ENCODE measurements at places on chromosomes 7 and 10.

GRCh38 chr7:80243425-80243824 is 108.8 kb downstream of the GNAI1 start:
- DNase-seq: no peak

DNA sequence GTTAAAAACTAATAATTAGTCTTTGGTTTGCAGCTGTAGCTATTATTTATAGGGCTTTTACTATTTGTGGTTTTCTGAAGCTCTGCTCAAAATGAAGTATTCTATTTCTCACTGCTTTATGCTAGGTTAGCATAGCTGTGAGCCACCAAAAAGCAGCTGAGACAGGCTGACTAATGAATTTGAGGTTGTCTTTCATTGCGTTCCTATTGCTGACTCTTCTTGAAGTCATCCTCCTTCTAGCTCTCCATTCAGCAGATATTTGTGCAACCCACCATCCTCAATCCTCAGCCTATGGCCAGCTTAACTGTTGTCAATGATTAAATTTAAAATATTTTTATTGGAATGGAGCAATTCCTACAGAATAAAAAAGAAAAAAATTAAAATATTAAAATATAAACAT is 2.1 kb upstream of the RALA start:
- DNase-seq: peak; percentile 48

DNA sequence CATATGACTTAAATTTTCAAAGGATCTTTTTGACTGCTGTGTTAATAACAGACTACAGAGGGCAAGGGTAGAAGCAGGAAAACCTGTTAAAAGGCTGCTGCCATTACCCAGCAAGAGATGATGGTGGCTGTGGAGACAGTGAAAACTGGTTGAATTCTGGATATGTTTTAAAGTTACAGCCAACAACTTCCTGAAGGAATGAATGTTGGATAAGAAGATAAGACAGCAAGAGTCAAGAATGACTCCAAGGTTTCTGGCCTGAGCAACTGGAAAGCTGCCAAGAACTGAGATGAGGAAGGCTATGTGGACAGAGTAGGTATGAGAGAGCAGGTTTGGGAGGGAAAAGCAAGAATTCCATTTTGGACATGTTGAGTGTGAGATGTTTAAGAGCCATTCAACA is 19.1 kb downstream of the CNOT4 start:
- no peak for DNase-seq

GRCh38 chr7:101678658-101679057 is 49.6 kb upstream of the MYL10 start:
- DNase-seq: peak; percentile 25

- DNase-seq: peak; percentile 18
Observed at GRCh38 chr10:3741688-3742461, 43.1 kb downstream of the KLF6 start.

GRCh38 chr7:10720042-10720441 is 253.6 kb upstream of the PHF14 start:
- DNase-seq: no peak

GRCh38 chr10:103480521-103480920 is 1.5 kb upstream of the CALHM3 start:
- DNase-seq: peak; percentile 13

- DNase-seq: no peak
Observed at GRCh38 chr10:43223056-43223455, 43.8 kb downstream of the RASGEF1A start.

- no peak for DNase-seq
Observed at GRCh38 chr10:50275650-50276235, 24.4 kb upstream of the ASAH2 start.

DNA sequence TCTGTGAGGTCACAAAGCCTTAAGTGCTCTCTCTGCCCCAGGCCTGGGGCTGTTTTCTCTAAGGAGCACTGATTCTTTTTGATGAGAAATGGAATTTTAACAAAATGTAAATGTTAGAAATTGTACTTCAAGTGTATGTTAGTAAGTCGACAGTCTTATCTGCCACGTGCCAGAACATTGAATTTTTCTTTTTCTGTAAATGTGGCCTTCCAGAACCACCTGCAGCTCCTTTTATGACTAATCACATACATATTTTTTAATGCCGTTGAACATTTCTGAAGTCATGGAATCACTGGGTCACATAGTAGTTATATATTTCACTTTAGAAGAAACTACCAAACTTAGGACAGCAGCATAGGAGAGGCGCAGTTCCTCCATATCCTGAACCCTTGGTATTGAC is 38.0 kb downstream of the UBE3C start:
- DNase-seq: no peak

DNA sequence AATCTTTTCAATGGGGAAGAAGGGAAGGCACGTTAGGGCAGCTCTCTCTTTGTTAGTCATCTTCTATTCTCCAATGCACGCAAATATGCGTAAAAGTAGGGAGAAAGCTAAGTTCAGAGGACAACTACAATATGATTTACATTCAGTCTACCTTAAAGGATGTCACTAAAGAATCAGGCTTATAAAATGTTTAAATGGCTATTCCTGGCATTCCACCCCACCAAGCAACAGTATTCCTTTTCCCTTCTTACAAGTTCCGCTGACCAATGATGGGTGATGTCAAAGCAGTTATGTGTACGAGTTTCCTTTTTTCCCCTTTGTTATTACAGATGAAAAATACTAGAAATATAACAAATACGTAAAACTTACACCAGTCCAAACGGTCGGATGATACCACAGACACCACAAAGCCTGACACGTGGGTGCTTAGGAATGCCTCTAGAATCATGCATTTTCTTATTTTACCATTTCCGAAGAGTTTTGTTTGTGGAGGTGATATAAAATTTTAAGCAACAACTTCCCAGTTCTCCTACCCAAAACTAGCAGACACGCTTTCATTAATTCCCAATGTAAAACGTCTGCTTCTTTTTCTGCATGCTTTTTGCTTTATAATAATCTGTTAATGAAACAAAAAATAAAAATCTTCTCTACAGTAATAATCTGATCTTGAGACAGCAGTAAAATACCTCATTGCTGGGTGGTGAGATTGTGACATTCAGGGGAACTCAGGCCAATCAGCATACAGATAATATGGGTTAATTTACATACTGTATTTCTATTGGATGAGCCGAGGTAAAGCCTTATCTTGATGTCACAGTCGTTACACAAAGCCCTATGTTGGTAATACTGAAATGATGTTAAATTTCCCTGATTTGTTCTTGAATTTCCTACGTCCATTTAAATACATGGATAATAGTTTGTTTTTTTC is 708 bp upstream of the GPR85 start:
- DNase-seq: peak; percentile 88

- DNase-seq: no peak
Observed at GRCh38 chr10:209357-209756, 74.1 kb downstream of the ZMYND11 start.

- DNase-seq: no peak
Observed at GRCh38 chr10:9038146-9038714, 983.7 kb downstream of the GATA3 start.

- no peak for DNase-seq
Observed at GRCh38 chr7:28509251-28510025, 97.1 kb downstream of the CREB5 start.

DNA sequence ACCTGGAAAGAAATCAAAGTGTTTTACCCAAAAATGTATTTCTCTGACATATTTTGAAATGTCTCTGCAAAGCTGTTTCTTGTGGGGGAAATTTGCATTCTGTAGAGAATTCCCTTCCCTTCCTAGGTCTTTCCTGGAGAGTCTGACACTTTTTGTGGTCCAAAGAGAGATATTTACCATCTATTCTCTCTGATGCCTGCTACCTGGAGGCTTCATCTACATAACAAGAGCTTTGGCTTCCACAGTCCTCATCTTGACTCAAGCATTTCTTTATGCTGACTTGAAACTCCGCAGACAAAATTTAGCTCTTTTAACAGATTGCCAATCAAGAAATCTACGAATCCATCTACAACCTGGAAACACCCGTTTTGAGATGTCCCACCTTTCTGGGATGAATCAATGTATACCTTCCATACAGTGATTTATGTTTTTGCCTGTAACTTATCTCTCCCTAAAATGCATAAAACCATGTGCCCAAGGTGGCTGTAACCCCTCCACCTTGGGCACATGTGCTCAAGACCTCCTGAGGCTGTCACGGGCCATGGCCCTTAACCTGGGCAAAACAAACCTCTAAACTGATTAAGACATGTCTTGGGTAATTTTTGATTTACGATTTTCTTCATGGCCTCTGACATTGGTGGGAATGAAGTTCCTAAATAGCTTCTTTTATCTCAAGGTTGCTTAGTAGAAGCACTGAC is 334.7 kb downstream of the GALNT17 start:
- no peak for DNase-seq

DNA sequence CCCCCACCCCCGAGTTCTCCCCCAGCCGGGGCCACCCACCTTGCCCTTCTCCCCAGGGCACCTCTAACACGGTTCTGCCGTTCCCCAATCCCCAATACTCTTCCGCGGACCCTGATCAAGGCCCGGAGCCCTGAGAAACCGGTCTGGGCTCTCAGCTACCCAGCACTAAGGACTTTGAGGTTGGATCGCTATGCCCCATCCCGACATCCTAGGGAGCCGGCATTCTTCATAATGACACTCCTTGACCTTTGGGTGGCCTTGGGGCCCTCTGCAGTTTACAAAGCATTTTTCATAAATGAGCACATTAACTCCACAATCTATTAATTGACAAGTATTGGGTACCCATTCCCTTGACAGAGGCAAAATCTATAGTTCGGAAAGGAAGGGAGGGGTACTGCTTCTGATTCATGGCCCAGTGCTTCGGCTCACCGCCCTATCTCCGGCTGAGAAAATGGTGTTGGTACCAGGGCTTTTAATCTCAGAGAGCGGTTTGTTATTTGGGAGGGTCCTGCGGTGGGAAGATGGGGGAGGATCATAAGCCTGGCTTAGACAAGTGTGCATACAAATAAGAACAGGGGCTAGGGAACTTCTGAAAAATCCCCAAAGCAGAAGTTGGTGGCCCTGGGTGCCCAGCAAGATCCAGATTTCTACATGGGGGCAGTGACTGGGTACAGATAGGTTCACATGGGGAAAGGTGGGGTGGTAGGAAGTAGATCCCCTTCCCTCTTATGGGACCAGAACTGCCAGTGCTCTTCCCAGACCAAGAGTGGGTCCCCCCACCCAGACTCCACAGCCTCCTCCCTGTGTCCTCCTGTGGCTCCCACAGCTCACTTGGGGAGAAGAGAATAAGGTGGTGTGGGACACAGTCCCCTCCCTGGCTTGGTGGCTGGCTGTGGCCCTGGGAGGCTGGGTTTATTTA is 3.2 kb downstream of the IMPDH1 start:
- no peak for DNase-seq

DNA sequence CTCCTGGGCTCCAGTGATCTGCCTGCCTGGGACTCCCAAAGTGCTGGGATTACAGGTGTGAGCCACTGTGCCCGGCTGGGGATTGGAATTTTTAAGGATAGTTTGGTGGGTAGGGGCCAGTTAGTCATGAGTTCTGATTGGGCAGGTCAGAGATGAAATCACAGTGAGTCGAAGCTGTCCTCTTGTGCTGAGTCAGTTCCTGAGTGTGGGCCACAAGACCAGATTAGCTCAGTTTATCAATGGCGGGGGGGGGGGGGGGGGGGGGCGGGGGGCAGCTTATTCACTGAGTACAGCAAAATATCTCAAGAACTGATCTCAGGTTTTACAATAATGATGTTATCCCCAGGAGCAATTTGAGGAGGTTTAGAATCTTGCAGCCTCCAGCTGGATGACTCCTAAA is 11.6 kb upstream of the ERCC6 start:
- no peak for DNase-seq

DNA sequence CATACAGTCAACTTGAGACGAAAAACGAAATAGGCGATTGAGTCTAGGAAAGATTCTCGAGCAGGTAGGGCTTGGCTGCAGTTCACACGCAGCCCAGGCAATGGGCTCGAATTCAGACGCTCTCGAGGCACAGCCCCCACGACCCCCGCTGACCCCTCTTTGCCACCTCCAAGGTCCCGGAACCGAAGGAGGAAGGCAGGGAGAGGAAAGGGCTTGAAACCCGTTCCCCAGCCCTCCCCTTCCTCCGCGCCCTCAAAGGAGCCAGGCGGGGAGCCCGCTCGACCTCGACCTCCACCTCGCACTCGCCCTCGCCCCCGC is 441 bp downstream of the CCDC186 start:
- DNase-seq: no peak

GRCh38 chr10:59872892-59873463 is 33.4 kb downstream of the CCDC6 start:
- DNase-seq: peak; percentile 76

DNA sequence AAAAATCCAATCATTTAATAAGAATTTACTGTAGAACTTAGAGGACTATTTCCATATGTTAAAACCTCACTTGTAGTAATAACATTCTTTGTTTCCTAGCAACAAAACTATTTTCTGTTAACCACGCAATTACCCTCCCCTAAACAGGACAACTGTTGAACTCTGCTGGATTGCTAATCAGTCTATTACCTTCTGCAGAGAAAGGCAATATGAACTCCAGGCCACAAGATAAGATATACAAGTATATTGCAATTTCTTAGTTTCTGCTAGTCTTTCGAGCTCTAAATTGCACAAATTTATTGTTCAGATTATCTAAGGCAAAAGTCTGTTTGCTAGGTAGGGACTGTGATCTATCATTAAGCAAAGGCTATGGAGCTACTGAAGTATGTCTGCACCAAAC is 920.1 kb upstream of the LRRN3 start:
- no peak for DNase-seq

DNA sequence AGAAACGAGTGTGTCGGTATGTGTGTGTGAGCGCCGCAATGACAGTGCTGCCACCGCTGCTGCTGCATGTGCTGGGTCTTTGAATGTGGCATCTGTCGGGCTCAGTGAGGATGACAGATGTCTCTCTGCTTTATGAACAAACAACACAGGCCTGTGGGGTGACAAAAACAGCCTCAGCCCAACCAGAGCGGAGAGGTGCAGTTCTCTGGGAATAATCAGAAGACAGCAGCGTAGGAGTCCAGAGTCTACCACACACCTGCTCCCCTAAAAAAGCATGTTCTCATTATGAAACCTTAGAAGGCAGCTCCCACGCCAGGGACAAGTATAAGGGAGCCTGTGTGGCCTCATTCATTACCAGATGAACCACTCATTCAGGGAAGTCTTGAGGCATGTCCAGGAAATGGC is 278.3 kb downstream of the KCNMA1 start:
- DNase-seq: no peak

GRCh38 chr7:70585071-70585470 is 546.9 kb upstream of the GALNT17 start:
- DNase-seq: no peak

DNA sequence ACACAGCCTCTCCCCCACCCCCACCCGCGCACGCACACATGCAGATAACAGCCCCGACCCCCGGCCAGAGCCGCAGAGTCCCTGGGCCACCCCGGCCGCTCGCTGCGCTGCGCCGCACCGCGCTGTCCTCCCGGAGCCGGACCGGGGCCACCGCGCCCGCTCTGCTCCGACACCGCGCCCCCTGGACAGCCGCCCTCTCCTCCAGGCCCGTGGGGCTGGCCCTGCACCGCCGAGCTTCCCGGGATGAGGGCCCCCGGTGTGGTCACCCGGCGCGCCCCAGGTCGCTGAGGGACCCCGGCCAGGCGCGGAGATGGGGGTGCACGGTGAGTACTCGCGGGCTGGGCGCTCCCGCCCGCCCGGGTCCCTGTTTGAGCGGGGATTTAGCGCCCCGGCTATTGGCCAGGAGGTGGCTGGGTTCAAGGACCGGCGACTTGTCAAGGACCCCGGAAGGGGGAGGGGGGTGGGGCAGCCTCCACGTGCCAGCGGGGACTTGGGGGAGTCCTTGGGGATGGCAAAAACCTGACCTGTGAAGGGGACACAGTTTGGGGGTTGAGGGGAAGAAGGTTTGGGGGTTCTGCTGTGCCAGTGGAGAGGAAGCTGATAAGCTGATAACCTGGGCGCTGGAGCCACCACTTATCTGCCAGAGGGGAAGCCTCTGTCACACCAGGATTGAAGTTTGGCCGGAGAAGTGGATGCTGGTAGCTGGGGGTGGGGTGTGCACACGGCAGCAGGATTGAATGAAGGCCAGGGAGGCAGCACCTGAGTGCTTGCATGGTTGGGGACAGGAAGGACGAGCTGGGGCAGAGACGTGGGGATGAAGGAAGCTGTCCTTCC is 620 bp downstream of the EPO start:
- no peak for DNase-seq

Measured in fibroblast of gingiva (primary cell).